ENCODE measurements at places on chromosomes 1 and 21.

- no peak overlapping the region for H3K4me3 ChIP-seq
- no peak for DNase-seq
- H3K36me3 ChIP-seq = peaks cover 3% of the 10 kb centered on the region
- H3K27me3 ChIP-seq = no peaks in the 10 kb centered on the region
- H3K27ac ChIP-seq = no peak overlapping the region
- H3K4me1 ChIP-seq = peaks cover 7% of the 10 kb centered on the region
Observed at GRCh38 chr1:115052454-115053083, 22.9 kb downstream of the TSHB start.

GRCh38 chr21:35373998-35374397, 324.9 kb upstream of the RUNX1 start:
- H3K36me3 ChIP-seq = no peaks in the 10 kb centered on the region
- H3K4me1 ChIP-seq = no peaks in the 10 kb centered on the region
- DNase-seq = no peak
- no peak overlapping the region for H3K27ac ChIP-seq

- peaks cover 28% of the 10 kb centered on the region for H3K4me1 ChIP-seq
- DNase-seq = no peak
- H3K36me3 ChIP-seq = no peaks in the 10 kb centered on the region
- H3K27ac ChIP-seq = peak overlapping the region; percentile 51
- no peak overlapping the region for H3K4me3 ChIP-seq
- H3K27me3 ChIP-seq = no peaks in the 10 kb centered on the region
Observed at GRCh38 chr1:23129846-23130245, 38.8 kb downstream of the LUZP1 start.

DNA sequence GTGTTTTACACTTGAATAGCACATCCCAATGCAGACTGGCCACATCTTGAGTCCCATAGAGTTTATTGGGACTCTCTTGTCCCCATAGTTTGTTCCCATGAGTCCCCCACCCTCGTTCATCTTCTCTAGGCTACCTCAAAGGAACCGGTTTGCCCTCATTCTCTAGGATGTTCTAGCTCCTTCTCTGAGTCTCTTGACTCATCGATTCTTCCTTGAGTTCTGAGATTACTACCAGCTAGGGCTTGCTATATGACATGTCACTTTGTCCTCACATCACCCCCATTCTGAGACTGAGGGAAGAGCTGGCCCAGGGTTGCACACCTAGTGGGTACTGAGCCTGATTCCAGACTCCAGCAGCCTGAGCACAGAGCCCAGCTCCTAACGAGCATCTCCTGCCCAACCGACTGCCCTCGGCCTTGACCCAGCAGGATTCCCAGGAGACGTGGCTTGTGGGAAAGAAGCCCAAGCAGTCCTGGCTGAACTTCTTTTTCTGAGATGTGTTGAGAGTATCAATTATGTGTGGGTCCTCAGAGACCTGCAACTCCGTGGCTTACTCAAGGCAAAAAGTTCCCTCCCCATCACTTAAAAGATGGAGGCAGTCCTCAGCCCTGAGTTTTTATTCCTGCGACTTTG, 42.0 kb downstream of the TMEM51 start:
- H3K4me3 ChIP-seq = no peak overlapping the region
- no peaks in the 10 kb centered on the region for H3K4me1 ChIP-seq
- no peaks in the 10 kb centered on the region for H3K36me3 ChIP-seq
- no peak for DNase-seq

- no peaks in the 10 kb centered on the region for H3K36me3 ChIP-seq
- no peak overlapping the region for H3K4me3 ChIP-seq
- no peak overlapping the region for H3K27ac ChIP-seq
- H3K4me1 ChIP-seq = peaks cover 3% of the 10 kb centered on the region
Observed at GRCh38 chr21:38171723-38172344, 85.0 kb upstream of the KCNJ15 start.

DNA sequence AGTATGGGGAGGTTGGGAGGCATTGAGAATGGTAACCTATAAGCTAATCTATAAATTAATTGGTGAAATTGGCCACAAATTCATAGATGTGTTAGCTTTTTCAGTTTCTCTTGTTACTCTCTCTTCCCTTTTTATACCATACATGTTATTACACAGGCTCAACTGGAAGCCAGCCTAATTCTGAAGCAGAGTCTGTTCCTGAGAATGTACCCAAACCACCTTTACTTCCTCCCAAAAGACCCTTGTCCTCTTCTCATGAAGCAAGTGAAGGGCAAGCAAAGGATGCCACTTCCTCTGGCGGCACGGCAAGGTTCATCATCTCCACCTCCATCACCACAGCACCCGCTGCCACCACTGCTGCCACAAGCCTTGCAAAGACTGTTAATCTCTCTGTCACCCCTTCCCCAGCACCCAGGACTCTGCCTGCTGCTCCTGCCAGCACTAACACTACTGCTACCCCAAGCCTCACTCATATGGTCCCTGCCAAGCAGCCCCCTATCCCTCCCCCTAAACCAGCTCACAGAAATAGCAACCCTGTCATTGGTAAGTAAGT, 39.5 kb upstream of the RCC1 start:
- H3K4me1 ChIP-seq = no peaks in the 10 kb centered on the region
- no peaks in the 10 kb centered on the region for H3K27me3 ChIP-seq
- H3K36me3 ChIP-seq = peaks cover 2% of the 10 kb centered on the region
- no peak overlapping the region for H3K27ac ChIP-seq
- DNase-seq = no peak

DNA sequence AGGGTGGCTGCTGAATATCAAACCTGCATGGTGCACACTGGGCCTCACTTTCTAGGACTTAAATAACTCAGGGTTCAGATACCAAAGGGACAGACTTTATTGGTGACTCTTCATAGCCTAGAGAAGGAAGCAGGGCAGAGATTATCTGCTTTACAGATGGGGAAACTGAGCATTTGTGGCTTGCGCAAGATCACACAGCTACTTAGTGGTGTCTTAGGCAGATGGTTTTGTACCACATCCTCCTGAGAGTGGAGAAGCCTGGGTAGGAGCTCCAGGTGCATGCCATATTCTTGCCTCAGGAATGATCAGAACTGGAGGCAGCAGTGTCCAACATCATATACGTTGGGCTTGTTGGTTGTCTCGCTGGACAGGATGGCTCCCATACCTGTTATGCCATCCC, 6.8 kb upstream of the DPH2 start:
- peaks cover 6% of the 10 kb centered on the region for H3K4me1 ChIP-seq
- H3K27me3 ChIP-seq = no peaks in the 10 kb centered on the region
- no peak overlapping the region for H3K27ac ChIP-seq
- no peak overlapping the region for H3K4me3 ChIP-seq

- H3K36me3 ChIP-seq = peaks cover 8% of the 10 kb centered on the region
- peaks cover 57% of the 10 kb centered on the region for H3K27me3 ChIP-seq
- H3K4me3 ChIP-seq = peak overlapping the region; percentile 83
- H3K4me1 ChIP-seq = peaks cover 20% of the 10 kb centered on the region
- H3K27ac ChIP-seq = peak overlapping the region; percentile 39
- no peak for DNase-seq
Observed at GRCh38 chr1:158112994-158113758, 67.5 kb upstream of the CD1D start.

- no peak for DNase-seq
- H3K36me3 ChIP-seq = peaks cover 3% of the 10 kb centered on the region
- peaks cover 11% of the 10 kb centered on the region for H3K4me1 ChIP-seq
Observed at GRCh38 chr1:53584777-53585107, 125.5 kb downstream of the DMRTB1 start.

DNA sequence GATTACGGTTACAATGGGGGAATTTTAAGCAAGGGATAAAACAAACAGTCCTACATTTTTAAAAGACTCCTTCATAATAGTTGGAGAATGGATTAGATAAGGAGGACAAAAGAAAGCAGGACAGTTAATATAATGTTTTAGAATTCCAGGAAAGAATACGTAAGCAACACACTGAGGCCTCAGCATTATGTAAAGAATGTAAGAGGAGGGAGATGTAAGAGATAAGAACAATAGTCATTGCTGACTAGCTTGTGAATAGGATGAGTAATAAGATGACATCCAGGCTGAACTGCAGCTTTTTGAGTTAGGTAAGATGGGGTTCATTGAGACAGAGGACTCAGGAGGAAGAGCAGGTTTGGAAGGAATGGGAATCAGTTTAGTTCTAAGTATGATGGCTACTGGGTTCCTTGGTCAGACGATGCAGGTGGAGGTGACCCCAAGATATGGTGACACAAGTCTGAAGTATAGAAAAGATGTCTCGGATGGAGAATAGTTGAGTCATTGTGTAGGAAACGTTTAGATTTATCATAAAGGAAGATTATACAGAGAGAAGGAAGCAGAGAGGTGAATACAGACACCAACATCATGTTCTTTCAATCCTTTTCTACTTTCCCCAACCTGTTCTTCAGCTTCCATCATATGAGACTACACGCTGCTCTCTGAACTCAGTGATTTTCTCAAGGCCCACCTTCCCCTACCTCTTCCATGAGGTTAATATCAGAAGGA, 372.8 kb downstream of the PTBP2 start:
- H3K27ac ChIP-seq = no peak overlapping the region
- H3K4me3 ChIP-seq = no peak overlapping the region
- H3K36me3 ChIP-seq = peaks cover 3% of the 10 kb centered on the region
- no peak for DNase-seq
